Foreskin keratinocyte (primary cell): ENCODE measurements at places on chromosomes 4 and X. TPM values are rescaled to one million over a fixed set of nuclear protein-coding genes. Genes with fewer than 3 reads are reported as not detected.

DNA sequence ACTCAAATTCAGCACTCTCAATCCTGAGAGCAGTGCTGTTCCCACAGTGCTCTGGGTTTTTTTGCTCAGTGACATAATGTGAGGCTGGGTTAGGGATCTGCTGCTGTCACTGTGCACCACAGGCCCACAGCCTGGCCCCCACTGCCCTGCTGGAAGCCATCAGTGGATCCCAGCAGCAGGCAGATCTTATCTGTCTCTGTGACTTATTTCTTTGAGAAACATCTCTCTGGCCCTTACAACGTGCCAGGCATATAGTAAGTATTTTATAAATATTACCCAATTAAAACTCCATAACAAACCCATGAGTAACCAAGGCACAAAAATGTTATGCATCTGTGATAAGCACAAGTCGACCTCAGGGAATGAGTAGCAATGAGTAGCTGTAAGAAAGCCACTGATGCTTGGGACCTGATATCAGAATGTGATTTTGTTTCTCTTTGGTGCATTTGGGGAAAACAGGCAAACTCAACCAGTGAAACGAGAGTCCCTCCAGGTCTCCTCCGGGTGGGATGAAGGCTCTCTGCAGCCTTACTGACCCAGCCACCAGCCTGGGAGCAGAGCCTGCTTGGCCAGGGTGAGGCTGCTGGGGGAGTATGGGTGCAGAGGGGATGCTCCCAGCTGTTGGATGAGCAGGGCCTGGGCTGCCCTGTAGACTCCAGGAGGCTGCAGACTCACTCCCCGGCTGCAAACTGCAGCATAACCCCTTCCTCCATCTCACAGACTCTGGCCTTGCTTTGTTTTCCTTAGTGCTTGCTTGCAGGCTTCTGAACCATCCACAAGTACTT, 172.7 kb upstream of the LNX1 start:
- peak; percentile 19 for DNase-seq

The COL4A6 gene
- 8.8 and 10.3 TPM in 2 replicates for polyA plus RNA-seq

The CDK16 gene
- polyA plus RNA-seq = 79.6 and 90.8 TPM in 2 replicates

The PSAPL1 gene
- polyA plus RNA-seq = 0.01 TPM in 1 of 2 replicates, not detected in the other

The PDCL2 gene
- not detected in 2 replicates for polyA plus RNA-seq

DNA sequence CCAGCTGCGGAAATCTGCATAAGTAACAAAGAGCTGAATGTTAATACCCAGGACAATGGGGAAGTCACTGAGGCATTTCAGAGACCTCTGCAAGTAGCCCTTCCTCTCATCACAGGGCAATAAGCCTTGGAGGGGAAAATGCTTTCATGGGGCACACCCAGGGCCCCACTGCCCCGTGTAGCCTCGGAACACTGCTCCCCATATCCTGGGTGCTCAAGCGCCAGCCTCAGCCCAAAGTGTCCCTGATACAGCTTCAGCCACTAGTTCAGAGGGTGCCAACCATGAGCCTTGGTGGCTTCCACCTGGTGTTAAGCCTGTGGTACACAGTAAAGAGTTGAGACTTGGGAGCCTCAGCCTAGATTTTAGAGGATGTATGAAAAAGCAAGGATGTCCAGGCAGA, 402.8 kb upstream of the CXorf51A start:
- no peak for DNase-seq

- DNase-seq = no peak
Measured at GRCh38 chr4:153531000-153531358, 64.8 kb downstream of the TMEM131L start.

DNA sequence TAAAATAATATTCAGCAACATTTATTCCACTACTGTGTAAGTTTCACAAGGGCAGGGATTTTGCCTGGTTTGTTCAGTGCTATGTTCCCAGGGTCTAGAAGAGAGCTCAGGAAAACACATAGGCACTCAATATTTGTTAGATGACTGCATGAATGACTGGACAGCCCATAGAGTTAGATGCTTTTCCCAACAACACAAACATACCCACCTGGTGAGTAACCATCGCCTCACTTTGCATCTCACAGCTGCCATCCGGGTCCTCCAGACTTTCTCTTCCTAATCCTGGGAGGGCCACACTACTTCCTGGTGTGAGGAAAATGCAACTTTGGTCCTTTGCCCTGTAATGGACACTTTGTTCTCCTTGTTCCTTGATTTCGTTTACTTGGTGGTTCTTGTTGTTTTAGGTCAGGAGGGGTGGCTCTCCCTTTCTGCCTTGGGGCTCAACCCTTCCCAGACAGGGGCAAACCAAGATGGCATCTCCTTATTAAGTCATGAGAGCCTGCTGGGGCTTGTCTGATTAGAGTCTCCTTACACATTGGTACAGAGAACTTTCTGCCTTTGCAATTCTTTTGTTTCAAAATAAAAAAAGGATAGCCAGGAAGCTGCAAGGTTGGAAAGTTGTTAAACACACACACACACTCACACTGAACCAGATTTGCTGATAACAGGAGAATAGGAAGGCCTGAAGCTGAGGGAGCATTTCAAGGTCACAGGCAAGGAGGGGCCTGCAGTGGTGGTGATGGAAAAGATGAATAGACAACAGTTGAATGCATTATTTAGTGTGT, 190.6 kb downstream of the MID1IP1 start:
- DNase-seq = peak; percentile 93

The KLHL5 gene
- polyA plus RNA-seq = 19.6 and 20.4 TPM in 2 replicates

The MAML3 gene
- 0.09 and 0.19 TPM in 2 replicates for polyA plus RNA-seq

DNA sequence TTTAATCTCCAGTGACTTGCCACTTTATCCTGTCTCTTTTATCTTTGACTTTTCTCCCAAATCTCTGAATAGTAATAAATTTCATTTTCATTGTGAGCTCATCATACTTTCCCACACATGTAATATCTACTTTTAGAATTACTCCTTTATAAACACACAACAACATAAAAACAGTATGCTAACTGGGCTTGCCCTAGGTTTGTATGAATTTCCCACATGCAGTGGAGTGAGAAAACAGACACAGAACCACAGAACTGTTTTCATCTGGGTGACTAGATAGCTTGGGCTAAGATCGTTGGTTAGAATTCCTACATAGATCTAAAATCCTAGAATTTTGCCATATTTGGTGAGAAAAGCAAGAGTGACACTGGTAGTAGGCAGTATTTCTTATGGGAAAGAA, 409.5 kb downstream of the SPRY1 start:
- no peak for DNase-seq

The UGT2B11 gene
- not detected in 2 replicates for polyA plus RNA-seq

DNA sequence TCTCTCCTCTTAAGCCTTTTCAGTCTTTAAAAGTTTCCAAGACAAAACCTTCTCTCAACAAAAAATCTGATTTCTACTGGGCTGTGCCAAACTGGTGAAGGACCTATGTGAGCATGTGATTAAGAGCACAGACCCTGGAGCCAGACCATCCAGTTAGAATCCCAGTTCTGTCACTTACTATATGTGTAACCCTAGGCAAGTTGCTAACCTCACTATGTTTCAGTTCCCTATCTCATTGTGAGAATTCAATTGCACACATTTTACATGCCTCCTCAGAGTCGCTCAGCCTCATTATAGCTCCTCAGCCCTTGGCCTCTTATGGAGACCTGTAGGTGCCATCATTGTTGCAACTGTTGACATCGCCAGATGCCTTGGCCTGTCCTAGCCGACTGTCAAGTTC, 54.1 kb upstream of the VEGFD start:
- DNase-seq = no peak

- no peak for DNase-seq
Measured at GRCh38 chr4:43754566-43754965, 694.0 kb downstream of the KCTD8 start.

DNA sequence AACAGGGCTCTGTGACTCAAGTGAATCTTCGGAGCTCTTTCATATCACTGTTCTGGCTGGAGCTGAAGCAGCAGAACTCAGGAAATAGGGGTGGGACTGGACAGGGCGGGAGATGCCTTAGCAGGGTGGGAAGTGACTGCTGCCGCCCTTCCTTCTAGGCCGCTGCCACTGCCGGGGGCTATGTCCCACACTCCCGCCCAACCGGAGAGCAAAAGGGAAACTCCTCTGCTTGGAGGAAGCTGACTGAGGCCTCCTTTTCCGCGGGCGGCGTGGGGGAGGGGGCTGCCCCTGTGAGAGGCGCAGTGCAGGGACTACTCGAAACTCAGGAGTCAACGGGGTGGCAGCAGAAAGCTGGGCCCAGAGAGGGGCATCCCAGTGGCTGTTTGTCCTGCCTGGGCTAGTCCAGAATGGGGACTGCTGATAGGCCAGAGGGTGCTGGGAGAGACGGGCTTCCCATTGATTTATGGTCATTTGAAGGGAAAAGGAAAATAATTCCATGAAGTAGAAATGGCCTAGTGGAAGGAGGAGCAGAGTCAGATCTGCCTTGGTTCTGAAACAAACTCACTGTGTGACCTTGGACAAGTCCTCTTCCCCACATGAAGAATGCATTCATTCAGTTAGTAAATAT, 36.9 kb downstream of the STARD8 start:
- DNase-seq = no peak

The FREM3 gene
- polyA plus RNA-seq = not detected in 2 replicates

The REELD1 gene
- polyA plus RNA-seq = not detected in 2 replicates

The IQCM gene
- not detected in 2 replicates for polyA plus RNA-seq

DNA sequence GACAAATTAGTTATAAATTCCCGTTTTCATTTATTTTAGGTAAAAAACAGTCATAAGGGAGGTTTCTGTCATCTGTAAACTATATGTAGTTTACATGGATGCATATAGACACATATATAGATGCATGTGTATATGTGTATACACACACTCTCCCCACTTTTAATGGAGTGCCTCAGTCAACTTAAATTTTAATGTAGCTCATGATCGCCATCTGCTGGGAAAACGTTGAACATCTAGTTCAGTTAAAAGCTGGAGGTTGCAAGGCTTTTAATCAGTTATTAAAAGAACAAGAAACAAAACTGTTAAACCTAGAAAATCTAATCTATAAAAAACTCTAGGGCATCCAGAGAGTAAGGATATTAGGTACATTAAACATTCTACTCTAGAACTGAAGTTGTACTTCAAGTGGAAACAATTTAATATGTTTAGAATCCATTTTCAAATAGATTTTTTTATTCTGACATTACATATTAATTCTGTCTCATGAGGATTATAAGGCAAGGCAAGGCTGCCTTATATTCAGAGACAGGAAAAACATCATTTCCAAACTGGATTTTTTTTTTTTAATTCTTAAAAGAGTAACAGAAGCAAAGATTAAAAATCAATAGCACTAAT, 122.6 kb downstream of the SHISA3 start:
- DNase-seq = peak; percentile 32

The BANK1 gene
- polyA plus RNA-seq = 0.11 and 0.12 TPM in 2 replicates

DNA sequence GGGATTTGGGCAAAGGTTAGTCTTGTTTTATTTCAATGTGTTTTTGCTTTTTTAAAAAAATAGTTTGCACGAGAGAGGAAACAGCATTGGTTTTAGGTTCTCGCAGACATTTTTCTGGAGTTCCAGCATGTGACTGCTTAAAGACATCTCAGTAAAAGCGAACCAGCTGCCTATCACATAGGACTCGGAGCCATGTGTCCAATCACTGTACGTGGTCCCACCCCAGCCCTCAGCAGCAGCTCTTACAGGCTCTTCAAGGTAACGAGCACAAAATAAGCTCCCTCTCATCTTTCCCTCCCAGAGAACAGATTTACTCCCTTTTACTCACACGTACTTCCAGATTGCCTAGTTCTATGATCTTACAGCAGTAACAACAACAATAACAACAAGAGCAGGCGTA, 68.7 kb downstream of the MCF2 start:
- no peak for DNase-seq

DNA sequence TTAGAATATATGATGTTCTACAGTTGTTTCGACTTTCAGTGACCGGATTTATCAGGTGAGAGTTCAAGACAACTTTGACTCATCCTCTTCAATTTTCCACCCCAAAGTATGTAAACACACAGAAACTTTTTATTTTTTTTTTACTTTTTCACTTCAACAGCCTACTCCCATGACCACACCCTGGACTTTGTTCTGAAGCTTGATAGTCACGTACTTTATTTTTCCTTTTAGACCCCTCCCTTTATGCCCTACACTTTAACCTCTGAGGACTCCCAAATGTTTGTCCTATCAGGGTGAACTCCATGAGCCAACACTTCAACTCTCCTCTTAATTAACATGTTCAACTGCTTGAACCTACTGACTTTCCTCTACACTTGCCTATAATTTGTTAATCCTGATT, 2.5 kb upstream of the DDX60 start:
- no peak for DNase-seq

GRCh38 chr4:24917076-24917856, 4.4 kb upstream of the CCDC149 start:
- no peak for DNase-seq

The CABS1 gene
- not detected in 2 replicates for polyA plus RNA-seq

The JAKMIP1 gene
- polyA plus RNA-seq = not detected in 2 replicates

DNA sequence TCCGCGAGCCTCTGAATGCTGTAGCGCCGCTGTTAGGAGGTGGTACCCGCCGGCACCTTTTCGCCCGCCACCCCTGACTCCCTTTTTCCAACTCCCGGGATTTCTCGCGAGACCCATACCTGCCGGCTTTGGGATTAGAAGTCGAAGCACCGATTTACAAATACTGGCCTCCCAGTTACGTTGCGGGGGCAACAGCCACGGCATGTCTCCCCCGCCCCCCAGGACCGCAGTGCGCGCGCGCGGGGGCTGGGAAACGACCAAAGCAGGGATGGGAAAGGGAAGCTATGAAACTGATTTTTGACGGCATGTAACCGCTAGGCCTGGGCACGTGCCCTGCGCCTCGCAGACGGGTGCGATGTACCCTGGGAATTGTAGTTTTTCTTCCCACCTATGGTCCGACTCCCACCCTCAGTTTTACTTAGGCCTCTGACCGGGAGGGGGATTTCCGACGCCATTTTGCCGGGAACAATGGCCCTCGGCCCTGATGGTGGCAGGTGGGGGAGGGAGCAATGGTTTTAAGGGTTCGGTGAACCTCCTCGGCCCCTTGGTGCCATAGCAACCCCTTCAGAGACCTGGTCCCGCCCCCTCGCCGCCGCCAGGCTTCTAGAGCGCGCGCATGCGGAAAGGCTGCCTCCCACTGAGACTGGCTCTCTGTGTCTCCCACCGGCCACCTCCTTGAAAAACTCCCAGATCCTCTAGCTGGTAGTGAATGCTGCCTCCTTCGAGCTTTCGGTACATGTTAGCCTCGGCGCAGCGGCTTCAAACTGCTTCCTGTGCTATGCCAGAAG, 772 bp upstream of the WNK3 start:
- DNase-seq = peak; percentile 75

DNA sequence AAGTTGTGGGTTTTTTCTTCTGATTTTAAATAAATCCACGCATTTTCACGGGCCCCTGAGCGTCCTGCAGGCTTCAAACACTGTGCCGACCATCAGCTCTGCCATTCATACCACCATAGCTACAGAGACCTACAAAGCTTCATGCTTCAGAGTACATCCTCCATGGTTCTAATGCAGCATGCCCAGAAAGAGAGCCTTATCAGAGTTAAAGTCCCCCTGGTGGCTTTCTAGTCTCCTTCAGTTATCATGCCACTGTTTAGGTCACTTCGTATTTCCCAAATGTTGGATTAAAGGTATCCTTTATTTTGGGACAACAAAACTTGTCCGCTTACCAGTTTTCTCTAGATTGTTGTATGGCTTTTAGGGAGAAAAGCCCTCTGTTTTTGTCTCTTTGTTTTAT, 66.7 kb upstream of the VCX2 start:
- DNase-seq = no peak

The PRR27 gene
- not detected in 2 replicates for polyA plus RNA-seq

The GPR50 gene
- not detected in 2 replicates for polyA plus RNA-seq
